NCI-H187 treated with DMSO at 0.1 percent for 48 hours (cell line): ENCODE measurements at places on chromosomes 13 and 19.

GRCh38 chr13:113449693-113450347 is 3.5 kb downstream of the ADPRHL1 start:
- no peak for DNase-seq

DNA sequence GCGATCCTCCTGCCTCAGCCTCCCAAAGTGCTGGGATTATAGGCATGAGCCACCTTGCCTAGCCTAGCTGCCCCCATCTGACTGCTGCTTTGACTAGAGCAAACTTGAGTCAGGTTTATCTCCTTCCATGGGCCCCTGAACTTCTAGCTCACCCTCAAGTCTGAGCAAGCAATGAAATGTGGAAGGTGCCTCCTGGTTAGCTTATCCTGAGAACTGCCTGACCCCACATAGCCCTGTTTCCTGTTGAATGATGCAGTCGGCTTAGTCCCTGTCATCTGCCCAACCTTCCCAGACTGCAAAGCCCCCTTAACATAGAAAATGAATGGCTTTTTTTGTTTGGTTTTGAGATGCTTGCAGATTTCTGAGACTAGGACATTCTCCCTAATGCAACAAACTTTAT is 8.9 kb upstream of the TMEM160 start:
- no peak for DNase-seq

DNA sequence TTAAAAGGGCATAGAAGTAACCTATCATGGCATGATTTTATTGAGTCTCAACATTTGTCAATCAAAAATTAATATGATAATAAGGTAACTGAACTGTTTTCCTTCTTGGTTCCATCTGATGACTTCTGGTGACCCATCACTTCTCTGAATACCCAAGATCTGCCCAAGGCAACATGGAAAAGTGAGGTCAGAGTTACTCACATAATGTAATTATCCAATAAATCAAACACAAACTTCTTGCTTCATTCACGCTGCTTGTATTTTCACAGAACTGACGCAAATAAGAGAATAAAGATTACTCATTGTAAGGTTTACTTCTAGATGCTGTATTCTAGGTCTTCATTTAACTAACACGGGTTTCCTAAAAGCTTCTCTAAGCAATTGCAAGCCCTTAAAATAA is 361.6 kb downstream of the RBM26 start:
- no peak for DNase-seq

DNA sequence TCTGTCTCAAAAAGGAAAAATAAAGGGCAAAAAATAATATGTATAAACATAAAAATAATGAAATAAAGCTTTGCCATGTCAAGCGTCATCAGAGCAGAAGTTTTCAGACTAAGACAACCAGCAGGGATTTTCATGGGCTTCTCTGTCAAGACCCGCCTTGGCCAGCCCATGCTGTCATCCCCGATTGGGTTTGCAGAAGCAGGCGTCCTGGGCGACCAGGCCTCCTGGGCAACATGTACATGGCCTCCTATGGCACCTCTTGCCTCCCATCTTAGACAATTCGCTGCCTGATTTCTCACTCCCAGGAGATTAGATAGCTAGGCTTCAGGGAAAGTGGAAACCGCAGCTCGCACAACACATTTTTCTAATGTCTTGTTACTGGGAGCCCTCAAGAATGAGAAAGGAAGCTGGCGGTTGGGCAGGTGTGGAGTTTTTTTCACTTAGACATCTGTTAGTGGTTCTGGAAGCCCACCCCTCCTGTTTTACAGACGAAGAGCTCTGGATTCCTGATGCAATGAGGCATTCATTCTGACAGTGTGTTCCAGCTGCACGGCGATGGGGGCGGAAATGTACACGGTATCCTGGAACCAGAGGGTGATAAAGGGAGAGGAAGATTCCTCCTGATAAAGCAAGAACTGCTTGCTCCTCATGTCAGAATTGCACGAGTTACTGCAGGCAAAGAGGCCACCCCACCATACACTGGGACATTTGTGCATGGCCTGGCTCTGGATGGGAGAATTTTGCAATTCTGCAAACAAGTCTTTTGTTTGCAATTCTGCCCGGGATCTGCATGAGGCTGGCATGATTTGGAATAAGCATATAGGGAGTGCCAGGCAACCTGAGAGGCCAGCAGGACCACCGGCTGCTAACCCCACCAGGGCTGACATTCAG is 47.4 kb upstream of the KATNAL1 start:
- no peak for DNase-seq

- DNase-seq, result no peak
Observed at GRCh38 chr13:40508127-40508526, 158.3 kb downstream of the FOXO1 start.

DNA sequence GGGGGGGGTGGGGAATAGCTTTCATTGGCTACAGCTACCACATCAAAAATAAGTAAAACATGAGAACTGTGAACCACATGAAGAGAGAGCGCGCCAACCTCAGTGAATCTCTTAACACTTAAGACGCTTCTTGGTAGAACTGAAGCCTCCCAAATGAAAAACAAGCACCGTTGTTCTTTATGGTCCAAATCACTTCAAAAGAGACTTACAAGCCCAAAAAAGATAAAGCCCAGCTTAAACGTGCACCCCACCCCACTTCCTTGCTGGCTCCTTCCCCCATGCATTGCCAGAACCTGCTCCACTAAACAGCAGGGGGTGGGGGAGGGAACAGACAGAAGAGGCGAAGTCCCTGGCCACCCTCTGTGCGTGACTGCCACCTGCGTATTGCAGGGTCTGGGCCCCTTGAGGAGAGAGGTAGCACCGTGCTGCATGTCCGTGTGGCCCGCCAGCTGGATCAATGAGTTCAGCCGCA is 479.1 kb downstream of the FOXO1 start:
- DNase-seq, result no peak

- DNase-seq, result no peak
Observed at GRCh38 chr19:6728346-6728745, 7.9 kb upstream of the C3 start.

DNA sequence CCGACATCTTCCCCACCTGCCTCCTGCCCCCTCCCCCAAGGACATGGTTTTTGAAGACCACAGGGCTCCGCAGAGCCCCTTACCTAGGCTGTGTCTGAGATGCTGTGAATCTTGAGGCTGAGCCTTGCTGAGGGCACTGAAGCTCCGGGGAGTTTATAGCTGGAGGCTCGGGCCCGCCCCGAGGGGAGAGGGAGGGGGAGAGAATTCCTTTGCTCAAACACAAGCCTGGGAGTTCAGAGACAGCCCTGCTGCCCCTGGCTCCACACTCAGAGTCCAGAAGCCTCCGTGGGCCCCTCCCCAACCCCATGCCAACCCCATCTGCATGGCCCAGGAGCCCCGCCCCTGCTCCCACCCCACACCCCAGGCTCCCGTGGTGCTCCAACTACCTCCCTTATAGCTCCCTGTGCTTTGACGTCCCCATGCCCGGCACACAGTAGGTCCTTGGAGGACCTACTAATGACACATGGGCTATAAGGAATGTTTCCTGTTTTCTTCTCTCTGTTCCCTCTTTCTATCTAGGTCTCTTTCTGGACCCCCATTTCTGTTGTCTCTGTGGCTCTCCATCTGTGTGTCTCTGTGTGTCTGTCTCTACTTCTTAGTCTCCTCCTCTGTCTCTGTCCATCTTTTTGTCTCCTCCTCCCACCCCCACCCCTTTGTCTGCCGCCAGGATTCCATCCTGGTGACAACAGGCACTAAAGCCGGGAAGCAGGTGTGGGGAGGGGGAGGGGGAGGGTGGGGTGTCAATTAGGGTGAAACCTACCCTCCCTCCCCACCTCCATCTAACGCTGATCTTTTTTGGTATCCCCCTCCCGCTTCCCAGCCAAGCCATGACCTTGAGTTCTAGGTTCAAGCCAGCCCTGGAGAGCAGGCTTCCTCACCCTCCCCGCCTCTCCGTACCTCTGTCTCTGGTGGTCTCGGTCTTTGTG is at the start of gene TNNT1:
Gene TNNT1 (minus strand): TSS at position 129 of the 926 bp plus-strand sequence. CDS start 2,049 bp downstream, outside the sequence.
- DNase-seq, result no peak

GRCh38 chr19:7602935-7603497 is 7.4 kb downstream of the CAMSAP3 start:
- DNase-seq, result no peak

GRCh38 chr13:113009743-113010509 is 40.9 kb downstream of the MCF2L start:
- DNase-seq, result no peak

- no peak for DNase-seq
Observed at GRCh38 chr13:99863789-99864626, 107.6 kb downstream of the ZIC5 start.
